Right lobe of liver (tissue), 6 donors: ENCODE measurements at places on chromosomes 11 and 22. TPM values are rescaled to one million over a fixed set of nuclear protein-coding genes. Genes with fewer than 3 reads are reported as not detected.

GRCh38 chr11:133360860-133361688 lies 171.2 kb downstream of the OPCML start:
- no peak for DNase-seq

GRCh38 chr22:47566491-47566890 lies 804.0 kb downstream of the TBC1D22A start:
- no peak for DNase-seq

DNA sequence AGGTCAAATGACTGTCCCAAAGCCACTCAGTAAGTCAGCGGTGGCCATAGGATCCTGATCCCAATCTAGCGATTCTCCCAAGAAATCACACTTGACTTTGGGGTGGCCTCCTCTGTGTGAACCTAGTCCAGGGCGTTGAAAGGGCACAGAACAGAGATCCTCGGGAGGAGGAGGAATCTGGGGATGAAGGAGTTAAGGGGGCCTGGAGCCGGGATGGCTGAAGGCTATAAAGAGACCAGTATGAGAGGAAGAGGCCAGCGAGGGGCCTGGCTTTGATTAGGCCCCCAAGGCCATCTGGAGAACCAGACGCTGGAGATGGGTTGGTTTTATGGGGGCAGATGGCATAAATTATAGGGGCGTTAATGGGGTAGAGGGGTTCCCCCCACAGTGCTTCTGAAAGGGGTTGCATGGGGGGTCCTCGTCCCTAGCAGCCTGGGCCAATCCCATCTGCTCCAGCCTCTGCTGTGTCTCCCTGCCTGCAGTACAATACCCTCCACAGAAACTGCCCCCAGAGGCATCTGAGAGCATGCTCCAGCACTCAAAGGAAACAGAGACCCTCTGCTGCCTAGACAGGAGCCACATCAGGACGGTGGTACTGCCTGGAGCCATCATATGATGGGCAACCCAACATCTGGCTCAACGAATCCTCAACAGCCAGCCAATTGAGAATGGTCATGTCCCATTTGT lies 35.2 kb upstream of the TRIM29 start:
- no peak for DNase-seq

LIPT2 gene
- total RNA-seq = 1.9 TPM

GRCh38 chr22:26259510-26259909 lies 90.2 kb downstream of the SEZ6L start:
- DNase-seq = no peak

DNA sequence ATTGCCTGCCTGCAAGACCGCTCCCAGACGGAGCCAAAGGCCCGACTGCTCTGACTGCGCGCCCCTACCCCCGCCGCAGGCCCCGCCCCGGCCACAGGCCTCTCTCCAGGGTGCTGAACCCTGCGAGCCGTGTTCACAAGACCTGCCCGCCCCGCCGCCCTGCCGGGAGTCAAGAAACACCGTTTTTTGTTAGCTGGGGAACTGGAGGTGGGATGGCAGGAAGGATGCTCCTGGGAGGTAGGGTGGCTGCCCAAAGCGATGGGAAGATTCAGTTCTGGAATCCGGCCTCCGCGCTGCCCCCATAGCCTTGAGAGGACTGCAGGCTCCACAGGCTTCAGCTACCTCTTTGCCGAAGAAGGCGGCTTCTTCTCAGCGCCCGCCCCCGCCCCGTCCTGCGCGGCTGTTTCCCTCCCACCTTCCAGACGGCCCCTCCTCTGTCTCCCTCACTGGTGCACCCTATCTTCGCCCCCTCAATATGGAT lies 2.7 kb upstream of the PDE2A start:
- peak; percentile 67 for DNase-seq

GRCh38 chr11:119501777-119502405 lies 78.9 kb upstream of the THY1 start:
- DNase-seq = no peak

PNPLA3 gene
- 17.5 TPM for total RNA-seq

- no peak for DNase-seq
Observed at GRCh38 chr11:69094111-69094914, 45.6 kb downstream of the TPCN2 start.

- no peak for DNase-seq
Observed at GRCh38 chr11:83004746-83005556, 66.7 kb downstream of the RAB30 start.

LRRC4C gene
- total RNA-seq = 0.27 TPM

DNA sequence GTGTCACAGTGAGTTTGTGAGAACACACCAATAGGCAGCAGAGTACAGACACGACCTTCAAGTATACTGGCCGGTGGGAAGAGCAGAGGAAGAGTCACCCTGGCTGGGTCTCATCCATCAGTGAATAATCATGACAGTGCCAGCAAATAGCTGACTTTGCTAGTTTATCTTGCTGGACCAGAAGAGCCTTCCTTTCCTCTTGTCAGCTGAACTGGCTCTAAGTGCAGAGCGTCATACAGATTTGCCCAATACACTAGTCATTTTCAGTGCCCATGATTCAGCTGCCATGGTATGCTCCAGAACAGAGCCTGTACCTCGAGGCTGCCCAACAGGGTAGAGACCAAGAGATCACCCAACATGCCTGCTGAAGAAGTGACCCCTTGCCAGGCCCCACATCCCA lies 82.9 kb upstream of the TBCEL start:
- no peak for DNase-seq

- no peak for DNase-seq
Observed at GRCh38 chr11:792873-793272, 3.0 kb upstream of the CEND1 start.

- no peak for DNase-seq
Observed at GRCh38 chr11:112525270-112525669, 264.6 kb upstream of the PLET1 start.

ADAMTS8 gene
- total RNA-seq = 0.11 TPM

TRIM49 gene
- total RNA-seq = not detected

- no peak for DNase-seq
Observed at GRCh38 chr11:122176651-122177050, 60.6 kb upstream of the BLID start.

- no peak for DNase-seq
Observed at GRCh38 chr11:69691463-69691862, 12.4 kb downstream of the FGF19 start.

- no peak for DNase-seq
Observed at GRCh38 chr22:17436981-17437412, 67.7 kb downstream of the CECR2 start.

DNA sequence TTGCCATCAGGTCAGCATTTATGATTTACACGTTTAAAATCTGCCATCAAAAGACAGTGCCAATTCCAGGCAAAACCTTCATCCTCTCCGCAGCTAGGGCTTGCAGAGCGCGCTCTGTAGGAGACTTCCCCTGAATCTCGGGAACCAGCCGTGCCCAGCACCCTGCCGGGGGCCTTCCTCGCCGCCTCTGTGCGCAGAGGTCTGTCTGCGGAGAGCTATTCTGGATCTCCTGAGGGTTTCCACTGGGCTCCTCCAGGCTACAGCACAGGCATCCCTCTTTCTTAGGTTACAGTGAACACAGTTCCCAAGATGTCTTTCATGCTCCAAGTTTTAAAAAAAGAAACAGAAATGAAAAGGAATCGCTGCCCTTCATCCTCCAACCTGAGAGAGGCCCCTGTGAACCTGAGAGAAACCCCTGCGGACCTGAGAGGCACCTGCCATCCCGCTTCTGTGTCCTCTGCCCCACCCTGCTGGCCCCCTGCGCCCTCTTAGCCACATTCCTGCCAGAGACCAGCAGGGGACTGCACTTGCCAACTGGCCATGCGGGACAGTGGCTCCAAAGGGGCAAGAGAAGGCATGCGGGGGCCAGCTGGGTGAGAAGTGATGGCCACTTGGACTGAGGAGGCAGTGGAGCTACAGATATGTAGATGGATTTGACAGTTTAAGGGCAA lies 16.1 kb downstream of the TP53AIP1 start:
- DNase-seq = peak; percentile 48

GRCh38 chr22:45051946-45052345 lies 42.1 kb upstream of the PHF21B start:
- DNase-seq = no peak

- DNase-seq = peak; percentile 28
Observed at GRCh38 chr11:59355226-59355625, 3.5 kb upstream of the OR5AN1 start.

PGM2L1 gene
- total RNA-seq = 2.0 TPM

DNA sequence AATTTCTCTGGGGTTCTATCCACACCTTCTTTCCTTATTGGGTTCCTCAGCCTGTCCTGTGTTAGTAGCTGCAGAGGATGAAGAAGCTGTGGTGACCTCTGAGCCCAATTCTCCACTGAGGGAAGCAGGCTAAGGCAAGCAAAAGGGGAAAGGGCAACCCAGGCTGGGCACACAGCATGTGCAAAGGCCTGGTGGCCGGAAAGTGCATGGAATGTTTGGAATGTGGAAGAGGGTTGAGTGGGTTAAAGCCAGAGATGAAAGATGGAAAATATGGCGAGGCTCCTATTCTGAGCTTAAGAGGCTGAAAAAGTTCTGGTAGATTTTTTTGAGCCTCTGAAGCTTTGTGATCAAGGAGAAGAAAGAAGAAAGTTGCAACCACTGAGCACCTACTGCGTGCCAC lies 247.1 kb downstream of the MIAT start:
- no peak for DNase-seq

- DNase-seq = peak; percentile 83
Observed at GRCh38 chr11:2383852-2384804, 7.0 kb downstream of the CD81 start.

GRCh38 chr11:128021349-128022006 lies 565.9 kb downstream of the ETS1 start:
- peak; percentile 76 for DNase-seq

DNA sequence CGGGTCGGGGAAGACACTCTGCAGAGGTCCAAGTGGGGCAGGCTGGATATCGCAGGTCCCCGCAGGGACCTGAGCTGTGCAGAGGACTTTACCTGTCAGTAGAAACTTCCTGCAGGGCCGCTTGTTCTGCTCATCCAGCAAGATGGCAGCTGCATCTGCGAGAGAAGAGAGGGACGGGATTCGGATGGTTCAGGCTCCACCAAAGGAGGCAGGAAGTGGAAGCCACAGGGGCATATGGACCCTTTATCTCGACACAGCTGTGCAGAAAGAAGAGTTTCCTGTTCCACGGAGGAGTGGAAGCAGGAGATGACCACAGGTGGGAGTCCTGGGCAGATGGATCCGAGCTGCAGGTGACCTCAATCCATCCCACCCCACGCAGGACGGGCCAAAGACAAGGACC lies 22.5 kb downstream of the CABP7 start:
- no peak for DNase-seq

PGA5 gene
- total RNA-seq = not detected

SULT4A1 gene
- total RNA-seq = 0.09 TPM

GRCh38 chr11:111417766-111418435 lies 38.8 kb upstream of the POU2AF1 start:
- DNase-seq = no peak

DNA sequence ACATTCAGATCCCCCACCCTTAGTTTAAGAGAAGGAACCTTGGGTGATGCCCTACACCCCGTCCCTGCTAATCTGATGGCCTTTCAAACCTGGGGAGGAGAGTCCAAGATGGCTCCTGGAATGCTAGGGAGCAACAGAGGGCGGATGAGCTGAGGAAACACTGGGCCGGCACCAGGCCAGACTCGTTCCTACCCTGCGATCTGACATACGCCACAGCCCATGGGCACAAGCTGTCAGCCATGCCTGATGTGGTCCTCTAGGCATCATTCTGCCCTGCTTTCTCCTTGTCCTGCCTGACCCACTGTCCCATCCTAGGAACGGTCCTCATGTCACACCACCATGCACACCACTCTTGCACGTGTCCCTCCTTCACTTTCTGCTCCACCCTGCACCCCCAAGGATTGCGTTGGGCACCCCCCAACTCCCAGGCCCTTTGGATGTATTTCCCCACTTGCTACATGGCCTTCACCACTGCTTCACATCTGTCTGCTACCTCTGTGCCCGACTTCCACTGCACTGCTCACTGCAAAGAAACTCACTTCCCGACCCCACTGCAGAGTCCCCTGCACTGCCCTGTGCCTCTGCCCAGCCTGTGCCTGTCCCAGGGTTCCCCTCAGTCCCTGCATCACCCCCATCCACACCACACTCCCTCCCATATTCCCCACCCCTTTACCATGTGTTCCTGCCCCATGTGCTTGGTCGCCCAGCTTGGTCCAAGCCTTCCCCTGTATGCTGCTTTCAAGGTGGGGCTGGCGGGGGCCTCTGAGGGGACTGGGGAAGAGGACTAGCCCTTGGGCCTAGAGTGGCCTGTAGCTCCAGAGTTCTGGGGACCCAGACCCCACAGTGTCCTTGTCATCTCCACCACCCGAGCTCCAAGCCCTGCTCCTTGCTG lies 29.2 kb downstream of the USP35 start:
- peak; percentile 33 for DNase-seq

MS4A6A gene
- total RNA-seq = 44.0 TPM

GRCh38 chr11:91756829-91757480 lies 467.7 kb upstream of the FAT3 start:
- DNase-seq = no peak

TMEM80 gene
- total RNA-seq = 11.4 TPM

GLB1L2 gene
- total RNA-seq = 0.66 TPM
